ENCODE measurements at places on chromosomes 11 and 22.

DNA sequence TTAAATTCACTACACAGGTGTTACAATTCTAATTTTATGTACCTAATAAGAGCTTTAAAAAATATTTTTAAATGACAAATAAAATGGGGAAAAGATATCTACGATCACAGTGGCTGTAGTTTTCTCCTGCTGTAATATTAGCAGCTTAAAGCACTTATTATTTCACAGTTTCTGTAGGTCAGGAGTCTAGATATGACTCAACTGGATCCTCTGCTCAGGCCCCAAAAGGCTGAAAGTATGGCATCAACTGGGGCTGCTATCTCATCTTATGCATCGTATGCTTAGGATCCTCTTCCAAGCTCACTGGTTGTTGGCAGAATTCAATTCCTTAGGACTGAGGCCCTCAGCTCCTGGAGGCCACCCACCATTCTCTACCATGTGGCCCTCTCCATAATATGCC is 12.8 kb downstream of the FBXO3 start:
- no peak for DNase-seq

GRCh38 chr11:116798368-116798767 is 6.7 kb upstream of the APOA5 start:
- DNase-seq: no peak

- no peak for DNase-seq
These were observed 63.8 kb upstream of the UCP3 start for GRCh38 chr11:74072721-74073120.

DNA sequence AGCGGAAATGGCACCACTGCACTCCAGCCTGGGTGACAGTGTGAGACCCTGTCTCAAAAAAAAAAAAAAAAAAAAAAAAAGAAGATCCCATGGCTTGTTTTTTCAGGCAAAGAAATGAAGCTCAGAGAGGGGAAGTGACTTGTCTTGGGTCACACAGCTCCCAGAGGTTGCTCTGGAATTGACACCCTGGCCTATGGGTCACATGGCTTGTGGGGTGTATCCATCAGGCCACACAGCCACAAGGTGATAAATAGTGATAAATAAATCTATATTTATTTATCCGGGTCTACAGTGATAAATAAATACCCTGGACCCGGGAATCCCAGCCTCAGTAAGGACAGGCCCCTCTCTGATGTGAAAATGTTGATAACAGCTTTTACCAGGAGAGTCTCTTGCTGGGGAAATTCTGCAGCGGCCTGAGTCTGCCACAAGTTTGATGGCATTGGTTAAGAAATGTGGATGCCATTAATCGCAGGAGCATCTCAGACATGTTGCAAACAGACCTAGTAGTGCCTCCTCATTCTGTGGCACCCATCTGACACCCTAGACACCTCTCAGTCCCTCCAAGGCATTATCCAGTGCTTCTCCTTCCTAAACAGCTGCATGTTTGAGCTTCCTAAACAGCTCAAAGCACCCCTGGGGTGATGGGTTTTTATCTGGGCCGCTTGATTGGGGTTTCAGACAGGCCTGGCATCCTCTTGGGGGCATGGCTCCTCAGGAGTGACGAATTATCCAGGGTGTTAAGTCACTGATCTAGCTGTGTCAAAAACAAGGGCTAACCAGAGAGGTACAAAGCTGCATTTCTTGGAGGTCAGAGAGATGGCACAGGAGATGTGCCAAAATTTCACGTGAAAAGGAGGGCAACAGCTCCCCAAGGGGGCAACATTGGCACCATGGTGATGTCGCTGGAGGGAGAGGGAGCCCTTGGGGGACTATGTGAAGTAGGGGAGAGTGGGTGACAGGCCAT is 1.9 kb upstream of the EMID1 start:
- no peak for DNase-seq

DNA sequence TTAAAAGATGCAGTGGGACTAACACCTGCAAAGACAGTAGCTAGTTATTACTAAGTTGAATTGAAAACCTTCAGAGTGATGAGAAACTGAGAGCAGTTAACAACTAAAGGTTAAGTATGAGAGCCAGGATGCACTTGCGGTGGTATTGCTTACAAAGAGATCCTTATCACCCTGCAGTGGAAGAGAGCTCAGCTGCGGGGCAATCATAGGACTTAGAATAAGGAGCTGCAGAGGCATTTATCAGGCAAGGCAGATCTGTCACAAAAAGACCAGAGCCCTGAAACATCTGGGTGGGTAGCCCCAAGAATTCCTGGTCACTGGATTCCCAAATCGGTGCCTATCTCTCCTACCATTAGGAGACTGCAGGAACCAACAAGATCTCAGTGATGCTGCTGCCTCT is 34.3 kb upstream of the CFAP300 start:
- DNase-seq: no peak

DNA sequence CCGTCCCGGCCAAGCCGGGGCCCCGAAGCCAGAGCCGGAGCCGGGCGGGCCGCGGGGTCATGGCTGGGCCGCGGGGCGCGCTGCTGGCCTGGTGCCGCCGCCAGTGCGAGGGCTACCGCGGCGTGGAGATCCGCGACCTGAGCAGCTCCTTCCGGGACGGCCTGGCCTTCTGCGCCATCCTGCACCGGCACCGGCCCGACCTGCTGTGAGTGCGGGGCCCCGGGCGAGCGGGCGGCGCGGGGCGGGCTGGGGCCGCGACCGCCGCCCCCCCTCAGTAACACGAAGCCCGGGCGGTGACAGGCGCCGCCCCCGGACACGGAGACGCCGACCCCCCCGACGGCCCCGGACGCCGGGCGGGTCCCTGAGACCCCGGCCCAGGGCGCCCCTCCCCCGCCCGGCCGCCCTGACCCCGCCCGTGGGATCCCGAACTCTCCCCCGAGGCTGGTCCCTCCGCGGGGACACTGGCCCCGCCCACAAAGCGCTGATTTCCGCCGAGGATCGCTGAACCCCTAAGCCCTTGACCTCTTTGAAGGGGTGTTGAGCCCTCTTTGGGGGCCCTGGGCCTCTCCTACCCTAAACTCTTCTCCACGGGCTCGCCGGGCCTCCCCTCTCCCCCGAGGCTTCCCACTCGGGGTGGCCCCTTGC is 389 bp downstream of the MICALL1 start:
- DNase-seq: no peak

GRCh38 chr11:44467413-44467812 is 98.0 kb upstream of the CD82 start:
- DNase-seq: no peak

DNA sequence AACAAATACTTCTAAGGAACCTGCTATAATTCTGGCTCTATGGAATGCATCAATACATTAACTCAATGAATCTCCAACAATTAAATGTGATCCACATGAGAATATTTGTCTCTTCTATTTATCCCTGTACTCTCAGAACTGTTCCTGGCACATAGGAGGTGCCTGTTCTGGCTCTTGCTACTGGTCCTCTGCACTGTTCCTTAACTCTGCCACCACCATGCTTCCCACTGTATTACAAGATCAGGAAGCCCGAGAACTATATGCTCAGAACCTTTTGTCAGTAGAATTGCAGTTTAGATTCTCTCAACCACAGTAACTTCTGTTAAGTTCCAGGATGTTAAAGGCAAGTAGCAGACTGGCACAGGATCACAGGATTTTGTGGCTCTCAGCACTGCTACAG is 376.3 kb upstream of the CCDC90B start:
- DNase-seq: no peak

DNA sequence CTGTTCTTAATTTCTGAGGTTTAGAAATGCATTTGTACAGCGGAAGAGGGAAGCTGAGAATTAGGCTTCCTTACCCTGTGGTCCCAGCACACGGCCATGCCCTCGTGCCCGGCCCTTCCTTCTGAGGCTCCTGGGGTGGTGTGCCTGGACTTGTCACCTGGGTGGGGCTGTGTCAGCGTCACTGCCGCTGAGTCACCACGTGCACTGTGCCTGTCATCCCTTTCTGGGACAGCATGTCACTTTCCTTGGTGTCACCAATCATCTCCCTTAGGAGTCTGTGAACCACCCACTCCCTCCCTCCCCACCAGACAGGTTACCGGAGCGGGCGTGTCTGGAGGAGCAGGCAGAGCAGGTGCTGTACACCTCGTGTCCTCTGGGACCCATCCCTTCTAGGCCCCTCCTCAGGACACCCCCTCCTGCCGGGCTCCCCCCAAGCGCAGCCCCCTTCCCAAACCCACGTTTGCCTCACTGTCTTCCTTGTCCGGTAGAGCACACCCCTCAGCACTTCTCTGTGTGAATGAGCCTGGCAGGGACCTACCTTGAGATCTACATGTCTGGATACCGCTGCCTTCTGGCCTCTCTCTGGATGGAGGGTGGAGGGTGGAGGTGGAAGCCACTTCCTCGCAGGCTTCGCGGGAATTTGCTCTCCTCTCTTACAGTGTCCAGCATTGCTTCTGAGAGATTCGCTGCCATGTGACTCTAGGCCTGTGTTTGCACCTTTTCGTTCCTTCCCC is 367.6 kb downstream of the TBC1D22A start:
- DNase-seq: no peak

- DNase-seq: no peak
These were observed 46.1 kb downstream of the ENTHD1 start for GRCh38 chr22:39847477-39847876.

DNA sequence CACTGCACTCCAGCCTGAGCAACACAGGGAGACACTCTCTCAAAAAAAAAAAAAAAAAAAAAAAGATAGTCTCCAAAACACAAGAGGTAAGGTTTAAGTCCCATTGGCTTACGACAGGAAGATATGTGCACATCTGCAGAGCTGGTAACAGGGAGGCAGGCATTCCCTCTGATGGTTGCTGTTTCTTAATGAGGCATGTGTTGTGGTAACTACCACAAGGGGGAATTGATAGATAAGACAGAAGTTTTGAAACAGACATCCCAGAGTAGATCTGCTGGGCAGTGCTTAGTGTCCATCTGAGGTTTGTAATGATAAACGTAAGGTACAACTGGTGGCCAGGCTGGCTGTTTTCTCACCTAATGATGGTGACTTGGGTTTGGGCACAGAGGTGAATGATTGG is 4.7 kb downstream of the EIF1AD start:
- no peak for DNase-seq

GRCh38 chr22:45308391-45308956 is 1.3 kb upstream of the FAM118A start:
- DNase-seq: no peak

GRCh38 chr11:66845876-66846212 is 2.6 kb downstream of the RCE1 start:
- no peak for DNase-seq

DNA sequence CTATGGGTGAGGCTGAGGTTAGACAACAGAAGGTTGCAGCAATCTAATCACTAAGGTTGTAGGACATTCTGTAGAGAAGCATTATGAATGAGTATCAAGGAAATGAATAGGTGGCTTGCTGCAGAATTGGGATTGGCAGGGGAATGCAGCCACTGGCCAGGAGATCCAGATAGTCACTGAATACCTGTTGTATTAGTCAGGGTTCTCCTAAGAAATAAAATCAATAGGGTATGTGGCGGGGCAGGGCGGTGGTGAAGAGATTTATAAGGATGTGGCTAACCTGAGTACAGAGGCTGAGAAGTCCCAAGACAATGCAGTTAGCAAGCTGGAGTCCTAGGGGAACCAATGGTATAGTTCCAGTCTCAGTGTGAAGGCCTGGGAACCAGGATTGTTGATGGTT is 163.0 kb downstream of the SPON1 start:
- no peak for DNase-seq

DNA sequence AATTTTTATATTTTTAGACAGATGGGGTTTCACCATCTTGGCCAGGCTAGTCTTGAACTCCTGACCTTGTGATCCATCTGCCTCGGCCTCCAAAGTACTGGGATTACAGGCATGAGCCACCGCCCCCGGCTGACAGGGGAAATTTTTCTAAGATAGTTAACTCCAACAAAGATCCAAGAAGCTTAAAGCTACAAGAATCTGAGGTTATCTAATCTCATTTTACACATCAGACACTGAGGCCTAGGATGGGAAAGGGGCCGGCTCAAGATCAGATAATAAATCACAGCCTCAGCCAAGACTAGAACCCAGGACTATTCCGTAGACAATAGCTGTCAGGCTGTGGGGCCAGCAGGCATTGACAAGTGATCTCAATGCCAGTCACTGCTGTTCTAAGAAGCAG is 94.0 kb downstream of the AMBRA1 start:
- DNase-seq: no peak

GRCh38 chr11:113698515-113698914 is 7.6 kb downstream of the TMPRSS5 start:
- no peak for DNase-seq

DNA sequence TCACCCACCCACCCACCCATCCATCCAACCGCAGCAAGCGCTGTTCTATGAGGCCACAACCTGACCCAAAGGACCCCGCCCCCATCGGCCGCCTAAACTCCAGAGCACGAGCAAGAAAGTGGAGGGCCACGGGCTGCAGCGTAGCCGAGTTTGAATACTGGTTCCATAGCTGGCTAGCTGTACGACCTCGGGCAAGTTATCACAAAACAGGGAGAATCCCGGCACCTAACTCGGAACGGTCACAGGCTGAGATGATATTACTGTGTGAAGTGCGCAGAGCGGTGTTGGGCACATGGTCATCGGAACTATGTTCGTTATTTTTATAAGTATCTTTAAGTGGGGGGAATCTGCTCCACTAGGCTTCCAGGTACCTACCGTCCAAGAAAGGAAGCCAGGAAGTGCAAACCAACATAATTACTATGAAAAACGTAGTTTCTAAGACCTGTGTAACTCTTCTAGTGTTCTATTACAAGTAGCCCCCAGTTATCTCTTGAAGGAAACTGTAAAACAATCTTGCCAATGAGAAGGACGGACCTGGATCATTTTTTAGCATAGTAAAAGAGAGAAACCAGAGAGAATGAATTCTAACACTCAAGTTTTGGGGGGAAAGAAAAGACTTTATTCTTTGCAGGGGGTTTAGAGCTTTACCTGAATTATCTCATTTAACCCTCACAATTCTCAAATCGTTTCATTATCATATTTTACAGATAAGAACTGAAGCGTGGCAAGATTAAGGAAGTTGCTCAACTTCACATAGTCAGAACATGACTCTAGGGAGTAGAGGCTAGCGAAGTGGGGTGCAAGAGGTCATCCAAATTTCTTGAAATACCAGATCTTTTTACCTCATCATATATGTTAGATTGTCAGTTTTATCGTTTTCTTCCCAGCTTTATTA is 663 bp upstream of the BUD13 start:
- no peak for DNase-seq

DNA sequence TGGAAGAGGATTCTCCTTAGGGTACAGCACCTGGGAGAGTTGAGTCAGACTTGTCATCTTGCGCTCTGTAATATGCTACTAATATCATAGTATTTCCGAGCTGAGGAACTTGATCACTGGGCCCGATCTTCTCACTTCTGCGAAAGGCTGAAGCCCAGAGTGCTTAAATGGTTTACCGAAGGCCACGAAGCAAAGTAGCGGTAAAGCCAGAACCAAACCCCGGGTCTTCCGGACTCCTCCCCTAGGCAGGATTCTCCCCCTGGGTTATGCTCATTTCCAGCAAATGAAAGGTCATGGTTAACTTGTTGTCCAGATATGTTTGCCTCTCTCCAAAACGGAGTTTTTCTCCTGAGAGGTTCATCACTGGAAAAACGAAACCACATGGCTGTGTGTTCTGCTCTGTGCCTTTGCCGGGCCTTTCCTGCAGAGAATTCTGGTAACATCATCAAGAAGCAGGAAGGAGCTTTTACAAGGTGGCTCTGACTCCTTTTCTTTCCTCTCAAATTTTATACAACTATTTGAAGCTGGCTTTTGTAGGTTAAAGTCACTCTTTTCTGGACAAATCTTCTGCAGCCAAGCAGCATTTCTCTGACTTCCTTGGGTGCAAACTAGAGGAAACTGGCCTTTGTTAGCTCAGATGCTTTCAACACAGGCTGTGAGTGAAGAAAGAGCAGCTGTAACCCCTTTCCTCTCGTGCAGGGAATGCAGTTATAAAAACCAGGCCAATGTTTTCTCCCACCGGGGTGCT is 35.5 kb downstream of the UBASH3B start:
- DNase-seq: no peak

Data from stimulated activated CD4-positive, alpha-beta T cell treated with anti-CD3 and anti-CD28 coated beads, Interleukin-1b, Interleukin-23, amount 100 ng/mL, for 24 hours (primary cell).